ENCODE measurements at places on chromosomes 2 and 18.

- DNase-seq = no peak
Observed at GRCh38 chr2:41737888-41738287, 309.9 kb upstream of the PKDCC start.

- no peak for DNase-seq
Observed at GRCh38 chr2:65997961-65998360, 437.0 kb upstream of the MEIS1 start.

DNA sequence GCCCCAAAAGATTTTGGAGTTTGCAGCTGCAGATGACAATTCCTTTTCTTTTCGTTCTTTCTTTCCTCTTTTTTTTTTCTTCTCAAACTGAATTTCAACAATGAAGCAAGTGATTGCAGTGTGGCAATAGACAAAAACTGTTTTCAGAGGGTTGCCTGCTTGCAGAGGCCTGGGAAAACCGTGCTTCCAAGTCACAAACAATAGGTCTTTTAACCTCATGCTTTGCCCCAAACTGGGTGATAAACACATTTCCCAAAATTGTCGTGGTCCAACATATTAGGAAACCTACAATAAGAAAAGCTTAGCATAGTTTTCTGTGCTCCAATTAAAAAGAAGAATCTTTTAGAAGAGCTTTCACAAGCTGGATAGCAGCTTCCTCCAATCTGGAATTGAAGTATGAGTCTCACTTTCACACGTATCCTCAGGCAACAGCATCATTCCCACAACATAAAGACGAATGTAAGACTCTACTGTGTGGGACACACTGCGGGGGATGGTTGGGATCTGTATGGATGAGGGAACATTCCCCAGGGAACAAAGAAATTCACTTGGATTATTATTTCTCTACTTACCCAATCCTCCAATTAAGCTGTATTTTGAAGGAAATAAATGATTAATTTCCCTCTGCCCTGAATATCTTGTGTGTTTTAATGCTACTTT, 656.1 kb downstream of the RNF144A start:
- no peak for DNase-seq

- no peak for DNase-seq
Observed at GRCh38 chr2:181318504-181319280, 138.5 kb upstream of the ITGA4 start.

GRCh38 chr2:101803128-101803527, 105.6 kb downstream of the MAP4K4 start:
- DNase-seq = no peak

GRCh38 chr2:168810235-168810634, 7.8 kb downstream of the NOSTRIN start:
- no peak for DNase-seq

DNA sequence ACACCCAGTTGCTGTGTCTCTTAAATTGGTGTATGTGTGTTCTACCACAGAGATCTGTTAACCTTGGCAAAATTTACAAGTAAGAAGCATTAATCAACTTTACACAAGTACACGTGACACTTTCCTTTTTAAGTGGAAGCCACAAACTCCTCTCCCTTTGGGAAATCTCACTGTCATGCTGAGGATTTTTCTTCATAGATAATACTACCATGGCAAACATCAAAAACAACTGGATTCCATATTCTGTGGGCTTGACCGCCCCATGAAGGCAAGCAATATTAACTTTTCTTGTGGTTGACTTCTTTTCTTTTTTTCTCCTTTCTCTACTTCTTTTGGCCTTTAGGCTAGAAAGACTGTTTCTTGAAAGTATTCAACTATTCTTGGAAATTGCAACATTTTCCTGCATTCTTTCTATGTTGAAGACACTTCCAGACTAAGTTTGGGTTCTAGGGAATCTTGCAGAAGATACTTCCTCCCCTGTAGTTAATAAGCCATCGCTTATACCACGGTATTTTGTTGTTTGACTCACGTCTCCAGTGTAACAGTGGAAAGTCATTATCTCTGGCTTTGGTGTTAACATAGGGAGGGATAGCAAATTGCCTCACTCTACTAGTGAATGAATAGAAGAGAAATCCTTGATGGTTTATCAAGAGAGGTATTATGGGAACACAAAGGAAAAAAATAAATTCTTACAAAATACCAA, 79.5 kb downstream of the SLC8A1 start:
- peak; percentile 35 for DNase-seq

DNA sequence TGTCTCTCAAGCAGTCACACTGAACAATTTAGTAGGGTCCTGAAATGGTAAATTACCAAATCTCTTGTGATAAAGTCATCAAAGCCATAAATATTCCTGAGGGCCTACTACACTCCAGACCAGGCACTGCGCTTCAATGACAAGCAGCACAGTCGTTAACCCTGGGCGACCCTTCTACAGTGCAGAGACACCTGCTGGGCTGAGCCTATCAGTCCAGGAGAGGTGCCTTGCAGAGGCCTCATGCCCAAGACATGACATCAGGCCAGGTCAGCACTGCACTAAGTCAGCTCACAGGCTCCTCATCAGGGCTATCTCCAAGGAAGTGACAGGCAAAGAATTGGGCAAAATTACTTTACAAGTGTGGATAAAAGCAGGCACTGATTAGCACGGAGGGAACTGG, 166.4 kb upstream of the EPB41L3 start:
- no peak for DNase-seq

DNA sequence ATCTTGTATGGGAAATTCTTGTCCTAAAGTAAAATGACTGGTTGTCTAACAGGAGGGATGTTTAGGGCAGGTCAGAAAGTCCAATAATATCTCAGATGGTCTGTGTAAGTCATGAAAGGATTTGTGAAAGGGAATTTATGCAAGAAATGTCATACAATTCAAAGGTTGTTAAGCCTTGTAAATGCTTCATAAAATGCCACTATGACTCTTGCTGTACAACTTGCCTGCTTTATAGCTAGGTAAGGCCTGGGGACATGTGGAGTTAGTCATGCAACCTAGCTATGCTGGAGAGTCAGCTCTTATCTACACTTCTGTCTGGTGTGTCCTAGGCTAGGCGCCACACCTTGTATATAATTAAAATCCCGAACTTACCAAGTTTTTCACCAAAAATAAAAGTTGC, 36.9 kb upstream of the VWA3B start:
- no peak for DNase-seq

GRCh38 chr2:185857691-185858090, 119.1 kb downstream of the FSIP2 start:
- no peak for DNase-seq

DNA sequence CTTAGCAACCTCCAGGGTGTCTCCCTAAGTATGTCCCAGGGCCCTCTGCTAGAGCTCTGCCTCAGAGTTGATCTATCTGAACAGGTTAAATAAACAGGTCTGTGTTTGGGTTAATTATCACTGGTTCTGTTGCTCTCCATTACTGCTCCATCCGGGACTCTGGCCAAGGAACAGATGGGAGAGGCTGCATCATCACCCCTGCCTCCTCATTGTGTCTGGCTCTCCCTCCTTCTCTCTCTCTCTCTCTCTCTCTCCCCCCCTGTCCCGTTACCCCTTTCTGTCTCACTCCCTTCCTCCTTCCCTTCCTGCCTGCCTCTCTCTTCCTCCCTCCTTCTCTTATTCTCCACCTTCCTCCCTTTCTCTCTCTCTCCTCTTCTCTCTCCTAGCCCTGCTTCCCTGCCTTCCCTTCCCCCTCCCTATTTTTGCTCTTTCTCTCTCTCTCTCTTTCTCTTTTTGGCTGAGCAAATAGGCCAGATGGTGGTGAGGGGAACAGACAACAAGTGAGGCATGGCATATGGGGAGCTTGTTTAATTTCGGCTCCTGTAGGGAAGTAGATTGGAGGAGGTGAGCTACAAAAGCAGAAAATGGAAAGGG, 62.1 kb downstream of the SETBP1 start:
- DNase-seq = no peak

- no peak for DNase-seq
Observed at GRCh38 chr2:161871113-161871512, 202.9 kb downstream of the DPP4 start.

- no peak for DNase-seq
Observed at GRCh38 chr18:48066225-48066652, 135.8 kb upstream of the SMAD2 start.

- peak; percentile 38 for DNase-seq
Observed at GRCh38 chr2:192978395-192978794, 783.7 kb upstream of the TMEFF2 start.

- DNase-seq = no peak
Observed at GRCh38 chr2:120007851-120008250, 5.0 kb upstream of the EPB41L5 start.

DNA sequence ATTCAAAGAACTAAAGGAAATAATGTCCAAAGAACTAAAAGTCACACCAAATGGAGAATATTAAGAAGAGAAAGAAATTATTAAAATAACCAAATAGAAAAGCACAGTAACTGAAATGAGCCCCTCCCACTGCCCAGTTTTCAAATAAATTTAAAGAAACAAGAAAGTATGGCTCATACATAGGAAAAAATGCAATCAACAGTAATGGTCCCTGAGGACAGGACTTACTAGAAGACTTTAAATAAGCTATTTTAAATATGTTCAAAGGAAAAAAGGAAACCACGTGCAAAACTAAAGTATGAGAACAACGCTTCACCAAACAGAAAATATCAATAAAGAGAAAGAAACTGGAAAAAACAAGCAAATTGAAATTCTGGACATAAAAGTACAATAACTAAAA, 58.9 kb downstream of the TMEM131 start:
- DNase-seq = no peak

DNA sequence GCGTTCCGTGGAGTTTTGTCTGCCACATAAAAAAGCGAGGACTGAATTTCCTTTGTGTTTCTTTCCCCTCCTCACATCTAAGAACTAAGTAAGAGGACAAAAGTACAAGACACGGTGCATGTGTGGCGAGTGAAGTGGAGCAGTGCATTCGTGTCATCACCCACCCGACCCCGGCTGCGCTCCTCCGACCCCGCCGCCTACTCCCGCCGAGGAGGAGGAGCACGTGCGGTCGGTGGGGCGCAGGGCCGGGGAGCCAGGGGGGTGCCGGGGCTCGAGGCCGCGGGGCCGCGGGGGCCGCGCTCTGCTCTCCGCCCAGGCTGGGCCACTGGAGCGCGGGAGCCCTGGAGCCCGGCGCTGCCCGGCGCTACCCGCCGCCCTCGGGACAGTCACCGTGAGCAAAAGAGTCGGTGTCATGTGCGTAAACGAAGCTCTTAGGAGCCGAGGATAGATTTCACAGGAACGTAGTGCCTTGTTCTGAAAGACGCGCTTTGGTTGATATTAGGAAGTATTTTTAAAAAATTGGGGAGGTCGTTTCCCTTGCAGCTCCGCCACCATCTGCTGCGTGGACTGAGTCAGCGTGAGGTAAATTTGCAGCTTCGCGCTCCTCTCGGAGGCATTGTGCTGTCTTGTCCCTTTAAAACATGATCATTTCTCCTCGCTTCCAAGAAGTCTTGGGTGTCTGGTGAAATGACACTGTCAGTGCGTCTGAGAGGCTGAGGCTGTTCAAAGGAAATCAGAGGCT, 11.0 kb downstream of the TBR1 start:
- no peak for DNase-seq

- DNase-seq = no peak
Observed at GRCh38 chr2:15764683-15765011, 173.0 kb downstream of the DDX1 start.

- no peak for DNase-seq
Observed at GRCh38 chr2:65778137-65778536, 345.7 kb upstream of the SPRED2 start.

DNA sequence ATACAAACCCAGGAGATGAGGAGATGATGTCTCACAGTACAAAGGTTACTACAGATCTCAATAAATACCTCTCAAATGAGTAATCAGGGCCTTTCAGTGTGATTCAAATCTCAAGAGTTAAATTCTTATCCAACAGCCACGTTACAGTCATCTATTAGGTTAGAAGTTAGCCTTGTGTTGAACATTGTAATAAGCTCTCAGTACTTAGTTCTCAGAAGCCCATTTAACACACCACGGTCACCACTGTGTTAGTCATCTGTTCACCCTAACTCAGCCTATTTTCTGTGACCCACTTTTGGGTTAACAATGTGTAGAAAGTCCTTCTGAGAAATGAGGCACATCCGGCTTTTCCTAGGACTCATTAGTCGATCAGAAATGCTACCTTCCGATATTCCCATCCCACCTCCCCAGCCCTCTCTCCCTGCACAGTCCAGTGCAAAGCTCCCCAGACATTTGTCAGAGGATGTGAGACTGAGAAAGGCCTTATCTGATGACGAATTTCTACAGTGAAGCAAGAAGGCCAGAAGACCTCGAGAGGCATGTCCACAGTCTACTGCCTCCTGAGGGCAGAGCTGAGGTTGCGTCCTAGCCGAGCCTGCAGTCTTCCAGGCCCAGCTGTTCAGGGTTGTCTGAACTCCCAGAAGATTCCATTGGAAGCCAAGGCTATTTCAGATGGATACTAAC, 92.6 kb downstream of the ACTR2 start:
- no peak for DNase-seq

GRCh38 chr2:237180987-237181386, 95.3 kb downstream of the COPS8 start:
- no peak for DNase-seq

- no peak for DNase-seq
Observed at GRCh38 chr2:15158532-15158931, 402.6 kb downstream of the NBAS start.

DNA sequence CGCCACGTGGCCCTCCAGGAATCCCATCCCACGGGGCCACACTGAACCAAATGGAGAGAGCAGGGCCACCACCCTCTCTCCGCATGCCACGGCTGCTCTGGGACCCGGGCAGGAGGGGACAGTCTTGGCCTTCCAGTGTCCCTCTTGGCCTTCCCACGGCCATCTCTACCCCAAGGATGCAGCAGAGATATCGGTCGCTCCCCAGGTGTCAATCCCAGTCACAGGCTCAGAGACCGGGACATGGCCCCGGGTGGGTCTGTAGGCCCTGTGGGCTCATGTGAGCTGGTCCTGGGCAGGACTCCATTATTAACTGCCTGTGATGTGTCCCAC, 15.3 kb downstream of the CAPN10 start:
- no peak for DNase-seq

GRCh38 chr2:152718909-152719645, 657 bp downstream of the ARL6IP6 start:
- peak; percentile 23 for DNase-seq

DNA sequence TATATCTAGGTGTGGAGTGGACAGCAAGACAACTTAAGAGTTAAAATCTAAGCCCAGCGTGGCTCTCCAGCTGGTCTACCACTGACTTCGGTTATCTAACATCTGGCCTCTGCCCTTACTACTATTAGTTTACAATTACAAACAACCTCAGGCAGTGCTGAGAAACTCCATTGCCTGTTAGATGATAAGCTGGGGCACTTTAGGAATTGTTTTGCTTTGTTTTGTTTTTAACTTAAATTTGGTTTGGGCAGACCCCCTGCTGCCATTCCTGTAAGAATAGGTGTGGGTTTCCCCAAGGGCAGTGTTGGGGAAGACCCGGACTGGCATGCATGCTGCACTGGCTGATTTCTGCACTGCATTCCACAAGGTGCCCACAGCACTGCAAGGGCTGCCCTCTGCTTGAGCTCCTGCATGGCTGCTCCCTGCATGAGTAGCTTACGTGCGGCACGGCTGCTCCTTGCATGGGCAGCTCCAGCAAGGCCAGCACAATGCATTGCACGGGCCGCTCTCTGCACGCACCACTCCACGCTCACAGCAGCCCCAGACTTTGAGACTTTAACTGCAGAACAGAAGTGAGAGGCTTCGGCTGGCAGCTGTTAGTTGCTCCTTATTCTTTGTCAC, 74.2 kb upstream of the SERTAD2 start:
- DNase-seq = no peak

Measured in renal cortex interstitium (tissue), 15 donors.